SK-N-SH (cell line): ENCODE measurements at places on chromosomes 4 and X.

GRCh38 chrX:865422-865821, 234.8 kb downstream of the SHOX start:
- no peak for DNase-seq

- no peak for DNase-seq
Observed at GRCh38 chr4:53618321-53618720, 27.0 kb upstream of the LNX1 start.

DNA sequence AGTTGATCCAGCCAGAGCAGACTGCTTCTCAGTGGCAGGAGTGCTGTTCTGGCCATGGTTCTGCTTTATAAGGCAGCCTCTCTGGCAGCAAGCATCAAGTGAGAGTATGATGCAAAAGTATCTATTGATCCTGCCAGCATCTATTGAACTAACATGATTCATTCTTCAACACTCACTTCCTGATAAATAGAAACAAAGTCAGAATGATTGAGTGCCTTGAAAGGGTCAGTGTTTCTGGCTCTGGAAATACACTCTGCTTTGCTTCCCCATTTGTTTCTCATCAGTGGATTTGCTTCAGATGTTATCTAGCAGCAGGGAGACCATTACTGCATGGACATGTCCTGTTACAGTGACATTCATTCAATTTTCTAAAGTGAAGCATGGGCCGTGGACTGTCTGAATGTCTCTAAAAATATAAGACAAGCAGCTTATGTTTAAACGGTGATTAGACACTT, 66.2 kb upstream of the FRAS1 start:
- peak; percentile 75 for DNase-seq

DNA sequence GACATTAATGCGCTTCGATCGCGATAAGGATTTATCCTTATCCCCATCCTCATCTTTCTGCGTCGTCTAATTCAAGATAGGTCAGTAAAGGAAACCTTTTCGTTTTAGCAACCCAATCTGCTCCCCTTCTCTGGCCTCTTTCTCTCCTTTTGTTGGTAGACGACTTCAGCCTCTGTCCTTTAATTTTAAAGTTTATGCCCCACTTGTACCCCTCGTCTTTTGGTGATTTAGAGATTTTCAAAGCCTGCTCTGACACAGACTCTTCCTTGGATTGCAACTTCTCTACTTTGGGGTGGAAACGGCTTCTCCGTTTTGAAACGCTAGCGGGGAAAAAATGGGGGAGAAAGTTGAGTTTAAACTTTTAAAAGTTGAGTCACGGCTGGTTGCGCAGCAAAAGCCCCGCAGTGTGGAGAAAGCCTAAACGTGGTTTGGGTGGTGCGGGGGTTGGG, 528 bp upstream of the FGF2 start:
- peak; percentile 5 for DNase-seq

DNA sequence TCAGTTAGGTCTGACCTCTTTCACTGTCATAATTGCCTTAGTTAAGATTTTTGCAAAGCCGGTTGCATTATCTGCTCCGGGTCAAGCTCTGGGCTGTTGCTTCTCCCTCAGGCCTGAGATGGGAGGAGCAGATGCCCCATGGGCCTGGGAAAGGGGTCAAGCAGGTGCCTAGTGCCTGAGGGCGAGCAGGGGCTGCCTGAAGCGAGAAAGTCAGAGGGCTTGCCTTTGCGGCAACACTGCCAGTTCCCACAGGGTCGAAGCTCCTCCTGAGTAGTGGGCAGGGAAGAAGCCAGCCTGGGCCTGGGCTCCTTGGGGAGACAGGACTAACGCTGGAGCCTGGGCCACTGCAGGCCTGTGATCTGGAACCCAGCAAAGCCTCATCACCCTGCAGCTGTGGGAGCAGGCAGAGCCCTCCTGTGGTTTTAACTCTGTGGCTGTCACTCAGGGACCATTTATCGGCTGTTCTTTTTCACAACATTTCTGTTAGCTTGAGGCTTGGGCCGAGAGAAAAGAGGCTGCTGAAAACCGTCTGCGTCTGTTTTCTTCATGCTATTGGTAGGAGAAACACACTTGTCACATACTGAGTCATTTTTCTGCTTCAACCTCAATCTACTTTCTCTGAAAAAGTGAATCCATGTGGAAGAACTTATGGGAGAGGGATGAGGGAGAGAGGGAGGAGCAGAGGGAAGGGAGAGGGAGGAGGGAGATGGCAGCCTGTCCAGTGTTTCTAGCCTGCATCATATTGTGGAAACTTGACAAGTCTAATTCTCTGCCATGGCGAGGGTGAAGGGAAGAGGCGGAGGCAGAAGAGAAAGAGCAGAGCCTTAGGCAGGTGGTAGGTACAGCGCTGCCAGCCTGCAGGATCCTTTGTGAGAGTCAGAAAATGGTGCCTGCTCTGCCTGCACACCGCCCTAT, 68.4 kb downstream of the RHOH start:
- peak; percentile 67 for DNase-seq

DNA sequence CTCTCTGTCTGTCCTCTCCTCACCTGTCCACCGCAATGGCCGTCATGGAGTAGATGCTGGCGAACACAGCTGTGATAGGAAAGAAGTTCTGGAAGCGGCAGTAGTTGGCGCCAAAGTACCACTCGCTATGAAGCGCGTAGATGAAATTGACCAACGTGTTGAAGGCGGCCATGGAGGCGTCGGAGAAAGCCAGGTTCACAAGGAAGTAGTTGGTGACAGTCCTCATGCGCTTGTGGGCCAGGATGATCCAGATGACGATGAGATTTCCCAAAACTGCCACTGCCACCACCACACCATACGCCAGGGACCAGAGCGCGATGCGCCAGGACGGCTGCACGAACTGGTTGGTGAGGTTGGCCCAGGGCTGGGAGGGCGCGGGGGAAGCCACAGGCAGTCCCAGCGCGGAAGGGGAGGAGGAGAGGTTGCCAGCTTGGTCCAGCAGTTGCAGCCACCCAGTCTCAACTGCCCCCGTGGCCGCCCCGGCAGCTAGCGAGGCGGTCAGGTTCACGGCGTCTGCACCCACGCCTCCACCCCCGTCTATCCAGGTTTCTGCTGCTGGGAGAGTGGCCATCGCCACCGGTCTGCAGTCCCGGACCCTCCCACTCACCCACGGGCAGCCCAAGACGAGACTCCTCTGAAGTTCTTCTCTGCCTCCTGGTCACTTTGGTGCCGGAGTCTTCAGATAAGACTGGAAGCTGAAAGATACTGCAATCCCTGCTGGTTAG, 518 bp downstream of the TACR3 start:
- DNase-seq: peak; percentile 20

DNA sequence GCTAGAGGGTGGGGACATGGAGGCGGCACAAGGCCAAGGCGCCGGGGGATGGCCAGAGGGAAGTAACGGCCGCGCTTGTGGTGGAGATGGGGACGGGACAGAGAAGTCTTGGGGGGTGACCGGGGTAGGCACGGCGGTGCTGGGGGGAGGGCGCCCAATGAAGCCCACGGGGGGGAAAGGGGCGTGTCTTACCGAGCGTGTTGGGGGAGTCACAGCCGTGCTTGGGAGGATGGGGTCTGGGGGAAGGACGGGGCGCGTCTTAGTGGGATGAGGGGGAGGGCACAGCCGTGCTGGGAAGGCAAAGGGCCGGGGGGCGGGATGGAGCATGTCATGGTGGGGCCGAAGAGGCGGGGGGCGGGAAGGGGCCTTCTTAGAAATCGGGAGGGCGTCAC, 952 bp downstream of the ARSD start:
- DNase-seq: peak; percentile 80

DNA sequence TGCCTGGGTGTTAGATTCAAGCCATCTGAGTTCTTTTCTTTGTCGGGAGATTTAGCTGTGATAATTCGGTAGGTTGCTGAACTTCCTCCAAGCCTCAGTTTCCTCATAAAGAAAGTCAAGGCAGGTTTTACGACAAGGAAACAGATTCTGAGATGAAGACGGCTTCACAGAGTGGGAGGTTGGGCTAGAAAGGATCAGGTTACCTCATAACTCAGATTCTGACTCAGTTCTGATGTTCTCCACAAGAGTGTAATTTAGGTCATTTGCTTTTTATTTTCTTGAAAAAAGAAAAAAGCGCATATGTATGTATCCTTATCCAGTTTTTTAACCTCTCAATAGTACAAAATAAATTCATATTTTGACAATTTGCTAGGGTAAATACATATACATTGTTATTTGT, 47.2 kb upstream of the ELOVL6 start:
- DNase-seq: no peak
